ENCODE measurements at places on chromosomes 7 and 10. TPM values are rescaled to one million over a fixed set of nuclear protein-coding genes. Genes with fewer than 3 reads are reported as not detected.

The SEMA3A gene
- total RNA-seq, result 5.7 TPM

- H3K4me3 ChIP-seq, result no peak overlapping the region
- no peaks in the 10 kb centered on the region for H3K27me3 ChIP-seq
- DNase-seq, result peak; percentile 47
- H3K4me1 ChIP-seq, result no peaks in the 10 kb centered on the region
- no peaks in the 10 kb centered on the region for H3K36me3 ChIP-seq
Observed at GRCh38 chr10:69648461-69648860, 18.4 kb downstream of the FAM241B start.

The RSPH10B gene
- not detected for total RNA-seq

The H2BK1 gene
- total RNA-seq, result not detected

The GARIN1A gene
- 6.1 TPM for total RNA-seq

- no peak for DNase-seq
- no peak overlapping the region for H3K27ac ChIP-seq
- no peak overlapping the region for H3K4me3 ChIP-seq
- no peaks in the 10 kb centered on the region for H3K36me3 ChIP-seq
Observed at GRCh38 chr10:52343439-52343838, 29.4 kb downstream of the DKK1 start.

All from aorta (tissue), 5 donors.